ENCODE measurements at places on chromosomes 4 and X. TPM values are rescaled to one million over a fixed set of nuclear protein-coding genes. Genes with fewer than 3 reads are reported as not detected.

GRCh38 chr4:95505151-95505550 is 43.6 kb downstream of the UNC5C start:
- H3K27ac ChIP-seq: no peak overlapping the region
- no peaks in the 10 kb centered on the region for H3K4me1 ChIP-seq
- H3K36me3 ChIP-seq: no peaks in the 10 kb centered on the region
- H3K27me3 ChIP-seq: no peaks in the 10 kb centered on the region
- H3K4me3 ChIP-seq: no peak overlapping the region
- DNase-seq: no peak

DNA sequence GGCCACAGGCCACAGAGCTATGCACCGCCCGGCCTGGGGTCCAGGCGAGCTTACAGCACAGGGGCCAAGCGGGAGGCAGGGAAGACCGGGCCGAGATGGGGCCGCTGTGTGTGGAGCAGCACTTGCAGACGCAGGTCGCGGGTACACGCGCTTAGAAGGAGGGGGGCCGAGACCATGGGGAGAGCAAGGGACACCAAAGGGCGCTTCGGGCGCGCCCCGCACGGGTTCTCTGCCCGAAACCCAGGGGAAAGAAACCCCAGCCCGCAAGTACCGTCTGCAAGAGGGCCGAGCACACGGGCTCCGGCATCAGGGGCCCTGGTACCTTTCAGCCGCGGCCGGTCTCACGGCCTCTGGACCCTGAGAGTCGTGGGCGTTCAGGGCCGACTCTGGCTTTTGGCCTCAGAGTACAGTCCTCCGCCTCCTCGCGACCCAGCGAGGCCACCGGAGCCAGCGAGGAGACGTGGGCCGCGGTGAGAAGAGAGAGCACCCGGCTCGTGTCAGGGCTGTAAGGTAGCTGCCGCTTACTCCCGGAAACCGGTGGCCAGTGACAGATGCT is 342 bp downstream of the EOLA2 start:
- no peaks in the 10 kb centered on the region for H3K27me3 ChIP-seq
- peak overlapping the region; percentile 78 for H3K27ac ChIP-seq
- peak overlapping the region; percentile 76 for H3K4me3 ChIP-seq
- peak; percentile 11 for DNase-seq
- no peaks in the 10 kb centered on the region for H3K36me3 ChIP-seq

DNA sequence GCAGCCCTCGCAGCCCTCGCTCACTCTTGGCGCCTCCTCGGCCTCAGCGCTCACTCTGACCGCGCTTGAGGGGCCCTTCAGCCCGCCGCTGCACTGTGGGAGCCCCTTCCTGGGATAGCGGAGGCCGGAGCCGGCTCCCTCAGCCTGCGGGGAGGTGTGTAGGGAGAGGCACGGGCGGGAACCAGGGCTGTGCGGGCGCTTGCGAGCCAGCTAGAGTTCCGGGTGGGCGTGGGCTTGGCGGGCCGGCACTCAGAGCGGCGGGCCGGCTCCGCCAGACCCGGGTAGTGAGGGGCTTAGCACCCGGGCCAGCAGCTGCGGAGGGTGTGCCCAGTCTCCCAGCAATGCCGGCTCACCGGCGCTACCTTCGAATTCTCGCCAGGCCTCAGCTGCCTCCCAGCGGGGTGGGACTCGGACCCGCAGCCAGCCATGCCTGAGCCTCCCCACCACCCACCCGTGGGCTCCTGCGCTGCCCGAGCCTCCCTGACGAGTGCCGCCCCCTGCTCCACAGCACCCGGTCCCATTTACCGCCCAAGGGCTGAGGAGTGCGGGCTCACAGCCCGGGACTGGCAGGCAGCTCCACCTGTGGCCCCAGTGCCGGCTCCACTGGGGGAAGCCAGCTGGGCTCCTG is 1.4 kb upstream of the AADAT start:
- H3K27ac ChIP-seq: no peak overlapping the region
- H3K4me1 ChIP-seq: peaks cover 10% of the 10 kb centered on the region
- H3K27me3 ChIP-seq: peaks cover 39% of the 10 kb centered on the region
- no peak overlapping the region for H3K4me3 ChIP-seq

HMX1 gene
- 0.15 TPM for total RNA-seq

Measured in heart right ventricle (tissue), 16 donors.